GM04504 (cell line): ENCODE measurements at places on chromosomes 6 and 20.

DNA sequence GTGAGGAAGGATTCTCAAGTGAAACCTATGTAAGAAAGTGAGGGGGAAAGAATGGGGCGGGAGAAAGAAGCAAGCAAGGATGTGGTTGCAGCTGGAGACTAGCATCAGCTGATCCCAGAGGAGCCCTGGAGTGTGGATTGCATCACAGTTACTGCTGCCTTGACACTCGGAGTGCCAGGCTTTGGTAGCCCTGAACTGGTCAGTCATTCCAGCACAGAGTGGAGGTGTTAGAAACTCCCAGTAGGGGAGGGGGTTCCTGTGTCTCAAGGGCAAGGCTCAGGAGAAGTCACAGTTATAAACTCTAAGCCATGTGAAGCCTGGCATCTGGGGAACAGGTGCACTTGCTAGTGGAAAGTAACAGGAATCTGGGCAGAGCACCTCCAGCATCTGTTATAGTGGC is 23.5 kb downstream of the SNAP25 start:
- DNase-seq: no peak

DNA sequence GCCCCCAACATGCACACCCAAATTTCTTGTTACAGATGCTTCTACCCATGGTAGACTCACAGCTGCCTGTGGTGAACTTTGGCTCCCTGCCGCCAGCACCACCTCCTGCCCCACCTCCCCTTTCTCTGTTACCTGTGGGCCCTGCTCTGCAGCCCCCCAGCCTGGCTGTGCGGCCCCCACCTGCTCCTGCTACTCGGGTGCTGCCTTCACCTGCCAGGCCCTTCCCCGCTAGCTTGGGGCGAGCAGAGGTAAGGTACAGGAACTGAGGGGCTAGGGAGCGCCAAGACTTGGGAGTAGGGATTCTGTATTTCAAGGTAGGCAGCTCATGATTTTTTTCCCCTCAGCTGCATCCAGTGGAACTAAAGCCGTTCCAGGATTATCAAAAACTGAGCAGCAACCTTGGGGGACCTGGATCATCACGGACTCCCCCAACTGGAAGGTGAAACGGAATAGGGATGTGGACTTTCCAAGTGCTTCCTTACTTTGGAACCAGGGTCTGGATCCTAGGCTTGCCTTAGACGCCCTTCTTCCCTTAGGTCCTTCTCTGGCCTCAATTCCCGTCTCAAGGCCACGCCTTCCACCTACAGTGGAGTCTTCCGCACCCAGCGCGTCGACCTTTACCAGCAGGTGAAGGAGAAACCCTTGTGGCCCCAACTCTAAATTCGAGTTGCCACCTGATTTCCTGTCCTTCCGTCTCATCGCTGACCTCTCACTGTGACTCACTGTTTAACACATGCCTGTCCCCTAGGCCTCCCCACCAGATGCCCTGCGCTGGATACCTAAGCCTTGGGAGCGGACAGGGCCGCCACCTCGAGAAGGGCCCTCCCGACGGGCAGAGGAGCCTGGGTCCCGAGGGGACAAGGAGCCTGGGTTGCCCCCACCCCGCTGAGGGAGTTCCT is 15.5 kb downstream of the BAG6 start:
- no peak for DNase-seq

- DNase-seq: no peak
Observed at GRCh38 chr6:33857093-33857931, 53.5 kb upstream of the MLN start.

GRCh38 chr20:62730481-62730880 is 21.8 kb downstream of the NTSR1 start:
- DNase-seq: no peak

DNA sequence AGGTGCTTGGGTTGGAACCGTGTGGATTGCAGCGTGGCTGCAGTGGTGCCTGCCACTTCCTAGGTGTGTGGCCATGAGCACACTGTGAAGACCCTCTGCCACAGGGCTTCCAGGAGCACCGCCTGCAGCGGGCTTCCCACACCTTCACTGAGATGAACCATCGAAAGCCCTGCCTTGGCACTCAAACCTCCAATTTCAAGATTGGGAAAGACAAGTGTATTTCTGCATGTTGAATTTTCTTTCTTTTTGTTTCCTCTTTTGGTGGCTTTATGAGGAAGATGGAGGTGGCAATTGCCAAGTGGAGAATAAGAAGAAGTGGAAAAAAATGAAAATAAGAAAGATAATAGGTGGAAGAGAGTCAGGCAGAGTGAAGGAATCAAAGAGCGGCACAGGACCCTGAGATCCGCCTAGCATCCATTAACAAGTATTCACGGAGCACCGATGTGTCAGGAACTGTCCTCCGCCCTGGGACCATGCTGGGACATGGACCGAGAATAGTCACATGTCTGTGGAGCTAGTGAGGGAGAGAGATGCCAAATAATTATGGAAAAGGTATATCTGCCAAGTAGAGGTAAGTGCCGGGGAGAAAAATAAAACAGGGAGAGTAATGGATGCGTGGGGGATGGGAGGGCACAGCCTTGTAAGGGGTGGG is 159.9 kb downstream of the BCAS1 start:
- no peak for DNase-seq

DNA sequence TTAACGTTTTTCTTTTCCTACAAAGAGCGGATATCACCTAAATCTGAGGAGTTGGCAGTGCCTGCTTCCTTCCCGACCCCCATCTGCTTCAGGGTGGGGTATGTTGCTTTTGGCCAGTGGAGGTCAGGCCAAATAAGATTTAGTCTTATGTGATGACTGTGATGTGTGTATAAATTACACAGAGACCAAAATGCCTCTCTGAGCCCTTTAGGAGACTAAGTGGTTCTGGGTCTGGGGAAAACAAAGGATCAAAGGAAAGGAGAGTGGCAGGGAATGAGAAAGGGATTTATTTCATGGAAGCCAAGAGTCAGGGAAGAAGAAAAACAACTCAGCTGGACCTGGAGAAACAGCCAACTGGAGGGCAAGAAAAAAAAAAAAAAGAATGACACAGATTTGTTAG is 39.1 kb upstream of the TBC1D7 start:
- no peak for DNase-seq

DNA sequence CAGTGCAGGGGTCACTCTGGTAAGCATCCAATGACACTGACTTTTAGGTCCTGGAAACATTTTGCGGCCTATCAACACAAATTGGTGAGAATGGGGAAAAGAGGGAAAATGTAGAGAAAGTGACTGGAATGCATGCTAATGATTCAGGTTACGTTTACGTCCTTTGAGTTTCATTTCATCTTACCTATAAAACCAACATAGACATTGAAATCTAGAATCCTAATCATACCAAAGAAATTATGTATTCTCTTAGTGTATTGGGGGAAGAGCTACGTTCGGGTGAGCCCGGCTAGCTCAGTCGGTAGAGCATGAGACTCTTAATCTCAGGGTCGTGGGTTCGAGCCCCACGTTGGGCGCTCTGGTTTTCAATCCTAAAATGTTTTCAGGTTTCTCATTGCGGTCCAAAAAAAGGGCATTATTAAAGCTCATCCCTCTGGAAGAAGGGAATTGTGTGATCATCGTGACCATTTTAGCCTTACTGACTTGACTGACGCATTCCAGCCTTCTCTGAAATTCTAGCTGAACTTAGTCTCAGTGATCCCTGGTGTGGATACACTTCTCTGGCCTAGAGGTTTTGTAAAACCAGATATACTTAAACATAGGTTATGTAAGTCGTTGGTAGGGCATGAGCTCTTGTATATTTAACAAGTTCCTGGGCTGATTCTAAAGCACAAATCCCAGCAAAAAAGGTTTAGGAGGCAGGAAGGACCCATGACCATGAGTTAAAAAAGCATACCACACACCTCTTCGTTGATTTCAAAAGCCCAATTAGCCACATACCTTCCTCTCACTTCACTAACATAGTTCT is 18.3 kb downstream of the HMGN4 start:
- peak; percentile 73 for DNase-seq

GRCh38 chr6:169905041-169905807 is 153.8 kb downstream of the ERMARD start:
- no peak for DNase-seq

DNA sequence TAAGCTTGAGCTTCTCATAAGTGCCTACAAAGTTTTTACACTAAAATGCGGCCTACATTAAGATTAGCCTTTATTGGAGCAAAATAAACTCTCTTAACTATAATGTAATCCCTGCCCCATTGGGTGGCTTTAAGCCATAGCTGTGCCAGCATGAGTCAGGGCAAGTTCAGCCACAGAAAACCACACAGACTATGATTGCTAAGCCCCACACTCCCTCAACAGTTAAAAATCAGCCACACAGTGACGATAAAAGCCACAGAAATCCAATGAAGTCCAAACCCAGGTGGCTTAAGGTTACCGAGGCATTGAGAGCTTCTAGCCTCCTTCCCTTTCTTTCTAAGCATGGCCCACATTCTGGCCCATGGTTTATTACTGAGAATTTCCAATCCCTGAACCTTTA is 61.6 kb downstream of the GRM1 start:
- DNase-seq: no peak

- DNase-seq: no peak
Observed at GRCh38 chr20:15627501-15627903, 945.7 kb downstream of the KIF16B start.

DNA sequence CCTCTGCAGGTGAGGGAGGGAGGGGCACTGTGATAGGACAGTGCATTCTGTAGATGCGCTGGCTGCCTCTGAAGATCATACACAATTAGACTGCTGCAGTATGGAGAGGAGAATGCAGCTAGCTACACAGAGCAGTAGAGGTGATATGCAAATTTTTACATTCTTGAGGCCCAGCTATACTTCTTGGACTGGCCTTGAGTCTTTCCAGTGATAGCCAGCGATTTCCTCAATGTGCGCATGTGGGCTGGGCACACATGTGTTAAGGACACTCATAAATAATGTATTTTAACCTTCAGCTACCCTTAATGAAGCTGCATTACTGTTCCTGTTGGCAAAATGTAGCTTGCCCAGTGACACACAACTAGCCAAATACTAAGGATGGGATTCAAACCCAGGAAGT is 19.0 kb downstream of the TTPAL start:
- no peak for DNase-seq

DNA sequence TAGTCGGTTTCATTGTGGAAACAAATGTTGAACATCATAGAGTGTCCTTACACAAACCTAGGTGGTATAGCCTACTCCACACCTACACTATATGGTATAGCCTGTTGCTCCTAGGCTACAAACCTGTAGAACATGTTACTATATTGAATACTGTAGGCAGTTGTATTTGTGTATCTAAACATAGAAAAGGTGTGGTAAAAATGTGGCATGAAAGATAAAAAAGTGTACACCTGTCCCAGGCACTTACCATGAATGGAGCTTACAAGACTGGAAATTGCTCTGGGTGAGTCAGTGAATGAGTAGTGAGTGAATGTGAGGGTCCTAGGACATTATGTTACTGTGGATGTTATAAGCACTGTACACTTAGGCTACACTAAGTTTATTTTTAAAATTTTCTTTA is 103.0 kb downstream of the ZFAND3 start:
- no peak for DNase-seq

GRCh38 chr6:151286214-151286613 is 46.4 kb downstream of the AKAP12 start:
- DNase-seq: no peak

DNA sequence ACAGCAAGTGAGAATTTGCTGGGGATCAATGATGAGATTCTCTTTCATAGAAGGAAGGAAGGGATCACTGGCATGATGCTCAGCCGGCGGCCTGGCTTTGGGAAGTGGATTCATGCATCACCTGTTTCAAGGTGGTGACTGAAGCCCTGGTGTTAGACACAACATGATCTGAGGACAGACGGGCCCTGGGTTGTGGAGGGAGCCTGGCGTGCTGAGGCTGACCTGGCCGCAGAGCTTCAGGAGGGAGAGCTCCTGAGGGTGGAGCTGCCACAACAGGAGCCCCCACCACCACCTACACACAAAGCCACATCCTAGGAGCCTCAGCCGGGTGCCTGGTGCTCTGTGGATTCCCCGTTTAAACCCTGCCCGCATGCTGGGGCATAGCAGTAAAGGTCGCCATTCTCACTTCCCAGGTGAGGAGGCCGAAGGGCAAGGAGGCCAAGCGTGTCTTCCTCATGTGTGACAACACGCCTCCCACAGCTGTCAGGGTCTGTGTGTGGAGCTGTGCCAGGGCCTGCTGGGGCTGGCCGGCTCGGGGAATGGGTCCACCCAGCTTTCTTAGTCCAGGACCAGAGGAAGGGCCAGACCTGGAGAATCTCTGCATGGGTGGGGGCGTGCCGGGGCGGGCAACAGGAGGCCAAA is 107.0 kb downstream of the ERMARD start:
- no peak for DNase-seq

- DNase-seq: no peak
Observed at GRCh38 chr20:1471242-1471641, 4.6 kb upstream of the NSFL1C start.
